ENCODE measurements at places on chromosomes 5 and 9.

- DNase-seq: no peak
Measured at GRCh38 chr5:61055434-61056006, 106.7 kb downstream of the SMIM15 start.

DNA sequence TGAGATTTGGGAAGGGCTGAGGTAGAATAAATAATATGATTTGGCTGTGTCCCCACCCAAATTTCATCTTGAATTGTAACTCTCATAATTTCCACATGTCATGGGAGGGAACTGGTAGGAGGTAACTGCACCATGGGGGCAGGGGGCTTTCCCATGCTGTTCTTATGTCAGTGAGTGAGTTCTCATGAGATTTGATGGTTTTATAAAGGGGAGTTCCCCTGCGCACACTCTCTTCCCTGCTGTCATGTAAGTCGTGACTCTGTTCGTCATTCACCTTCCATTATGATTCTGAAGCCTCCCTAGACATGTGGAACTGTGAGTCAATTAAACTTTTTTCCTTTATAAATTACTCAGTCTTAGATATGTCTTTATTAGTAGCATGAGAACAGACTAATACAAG, 115.5 kb upstream of the STARD4 start:
- DNase-seq: no peak

DNA sequence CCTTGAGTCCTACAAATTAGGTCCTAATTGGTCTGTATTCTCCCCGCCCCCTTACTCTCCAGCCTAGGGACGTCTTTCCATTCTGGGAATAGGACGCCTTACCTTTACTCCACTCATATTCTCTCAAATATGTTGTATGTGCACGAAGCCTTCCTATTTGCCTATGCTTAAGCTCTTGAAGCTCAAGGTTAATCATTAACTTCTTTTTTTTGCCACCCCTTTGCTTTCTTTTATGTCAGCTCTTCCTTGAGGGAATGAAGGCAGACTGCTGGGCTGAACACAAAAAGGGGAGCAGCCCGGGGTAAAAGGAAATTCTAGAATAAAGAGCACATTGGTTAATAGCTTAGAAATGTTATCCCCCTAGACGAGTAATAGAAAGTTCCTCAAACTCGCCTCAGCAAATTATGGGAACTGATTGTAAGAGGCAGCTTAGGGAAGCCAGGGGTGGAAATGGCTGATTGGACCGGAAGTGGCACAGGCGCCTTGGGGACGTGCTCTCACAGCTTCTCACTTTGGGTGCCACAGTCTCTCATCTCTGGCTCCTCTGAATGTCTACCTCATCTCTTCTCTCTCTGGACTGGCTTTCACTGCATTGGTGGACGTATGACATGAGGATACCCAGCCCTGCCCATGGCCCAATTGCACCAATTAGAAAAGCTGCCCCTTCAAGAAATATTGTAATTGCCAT, 122.3 kb upstream of the IL12B start:
- no peak for DNase-seq

DNA sequence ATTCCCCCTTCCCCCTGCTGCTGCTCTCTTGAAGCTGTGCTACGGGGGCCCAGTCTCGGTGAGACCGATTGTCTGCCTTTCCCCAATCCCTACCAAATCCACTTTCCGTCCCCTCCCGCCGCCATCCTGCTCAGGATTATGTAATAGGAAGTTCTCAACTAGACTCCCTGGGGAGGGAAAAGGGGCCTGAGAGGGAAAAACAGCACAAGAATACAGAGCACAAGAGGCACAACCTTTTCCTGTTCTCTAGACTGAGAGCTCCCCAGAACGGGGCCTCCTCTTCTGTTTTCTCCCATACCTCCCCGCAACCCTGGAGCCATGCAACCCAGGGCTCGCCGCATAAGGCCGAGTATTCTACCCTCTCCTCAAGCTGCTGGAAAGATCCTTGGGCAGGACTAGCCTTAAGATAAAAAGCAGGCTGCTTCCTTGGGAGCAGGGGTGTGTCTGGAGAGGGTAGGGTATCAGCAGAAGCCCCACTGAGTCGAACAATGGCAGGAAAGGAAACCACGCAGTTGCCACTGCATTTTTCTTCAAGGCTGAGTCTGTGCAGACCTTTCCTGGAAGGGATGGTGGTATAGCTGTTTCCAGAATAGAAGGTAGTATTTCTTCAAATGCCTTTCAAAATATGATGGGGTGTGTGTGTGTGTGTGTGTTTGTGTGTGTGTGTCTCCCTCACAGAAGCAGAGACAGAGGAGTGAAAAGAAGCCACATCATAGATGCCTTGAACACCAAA, 12.9 kb downstream of the MYORG start:
- no peak for DNase-seq

- DNase-seq: no peak
Measured at GRCh38 chr5:120456006-120456405, 8.1 kb upstream of the PRR16 start.
